ENCODE measurements at places on chromosomes 13 and 19.

DNA sequence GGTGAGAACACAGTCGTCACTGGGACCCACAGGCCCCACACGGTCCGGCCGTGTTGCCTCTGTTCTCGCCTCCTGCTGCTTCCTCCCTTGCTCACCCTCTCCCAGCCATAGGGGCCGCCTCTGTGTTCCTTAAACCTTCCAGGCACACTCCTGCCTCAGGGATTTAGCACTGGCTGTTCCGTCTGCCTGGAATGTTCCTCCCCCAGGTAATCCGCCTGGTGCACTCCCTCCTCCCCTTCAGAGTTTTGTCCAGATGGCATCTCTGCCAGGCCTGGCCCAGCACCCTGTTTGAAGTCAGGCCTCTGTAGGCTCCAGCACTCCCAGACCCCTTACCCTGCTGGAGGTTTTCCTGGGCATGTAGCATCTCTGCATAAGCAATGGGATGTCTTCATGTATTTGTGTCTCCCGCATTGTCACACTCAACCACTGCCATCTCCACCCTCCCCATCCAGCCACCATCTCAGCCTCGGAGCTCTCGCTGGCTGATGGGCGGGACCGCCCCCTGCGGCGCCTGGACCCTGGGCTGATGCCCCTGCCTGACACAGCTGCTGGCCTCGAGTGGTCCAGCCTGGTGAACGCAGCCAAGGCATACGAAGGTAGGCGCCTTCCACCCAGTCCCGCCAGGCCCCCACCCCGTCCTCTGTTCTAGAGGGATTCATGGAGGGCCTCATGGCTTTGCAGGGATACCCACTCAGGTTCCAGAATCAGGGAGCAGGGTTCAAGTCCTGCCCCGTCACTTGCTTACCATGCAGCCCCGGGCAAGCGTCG lies 25.9 kb downstream of the DPF1 start:
- no peak for DNase-seq

DNA sequence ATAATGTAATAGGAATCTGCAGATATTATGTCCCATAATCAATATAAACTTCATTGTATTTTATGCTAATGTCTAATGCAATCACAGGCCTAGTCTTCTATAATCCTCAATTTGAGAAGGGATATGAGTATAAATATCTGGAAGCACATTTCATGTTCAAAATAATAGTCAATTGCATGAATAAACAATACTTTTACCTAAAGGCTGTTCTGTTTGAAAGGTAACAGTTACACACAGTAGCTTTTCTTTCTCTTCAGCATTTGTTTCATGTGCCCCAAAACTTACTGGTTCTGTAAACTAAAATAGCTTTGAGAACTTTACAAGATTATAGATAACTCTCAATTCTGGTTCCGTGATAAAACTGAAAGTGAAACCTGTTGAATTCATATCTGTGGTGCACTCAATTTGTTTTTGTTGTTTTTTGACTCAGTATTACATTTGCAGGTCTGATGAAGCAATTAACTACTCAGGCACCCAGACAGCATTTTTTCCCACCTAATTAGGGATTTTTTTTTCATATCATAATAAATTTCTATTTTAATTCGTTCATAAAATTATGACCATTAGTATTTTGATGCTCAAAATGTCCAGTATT lies 1193.8 kb downstream of the SLITRK1 start:
- DNase-seq, result peak; percentile 69

DNA sequence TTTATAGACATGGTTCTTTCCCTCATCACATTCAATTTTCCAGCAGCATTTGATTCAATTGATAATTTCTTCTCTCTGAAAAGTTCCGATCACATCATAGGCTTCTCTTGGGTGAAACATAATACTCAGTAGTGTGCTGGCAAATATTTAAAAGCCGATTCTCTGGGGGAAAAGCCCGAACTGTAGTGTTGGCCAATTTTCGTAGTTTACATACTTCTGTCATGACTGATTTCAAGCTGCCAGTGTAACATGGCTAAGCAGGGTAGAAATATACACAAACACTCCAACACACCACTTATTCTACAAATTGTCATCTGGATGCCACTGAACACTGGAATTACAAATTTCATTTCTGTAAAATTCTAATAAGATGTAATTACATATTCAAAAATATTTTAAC lies 56.1 kb upstream of the FREM2 start:
- DNase-seq, result no peak

DNA sequence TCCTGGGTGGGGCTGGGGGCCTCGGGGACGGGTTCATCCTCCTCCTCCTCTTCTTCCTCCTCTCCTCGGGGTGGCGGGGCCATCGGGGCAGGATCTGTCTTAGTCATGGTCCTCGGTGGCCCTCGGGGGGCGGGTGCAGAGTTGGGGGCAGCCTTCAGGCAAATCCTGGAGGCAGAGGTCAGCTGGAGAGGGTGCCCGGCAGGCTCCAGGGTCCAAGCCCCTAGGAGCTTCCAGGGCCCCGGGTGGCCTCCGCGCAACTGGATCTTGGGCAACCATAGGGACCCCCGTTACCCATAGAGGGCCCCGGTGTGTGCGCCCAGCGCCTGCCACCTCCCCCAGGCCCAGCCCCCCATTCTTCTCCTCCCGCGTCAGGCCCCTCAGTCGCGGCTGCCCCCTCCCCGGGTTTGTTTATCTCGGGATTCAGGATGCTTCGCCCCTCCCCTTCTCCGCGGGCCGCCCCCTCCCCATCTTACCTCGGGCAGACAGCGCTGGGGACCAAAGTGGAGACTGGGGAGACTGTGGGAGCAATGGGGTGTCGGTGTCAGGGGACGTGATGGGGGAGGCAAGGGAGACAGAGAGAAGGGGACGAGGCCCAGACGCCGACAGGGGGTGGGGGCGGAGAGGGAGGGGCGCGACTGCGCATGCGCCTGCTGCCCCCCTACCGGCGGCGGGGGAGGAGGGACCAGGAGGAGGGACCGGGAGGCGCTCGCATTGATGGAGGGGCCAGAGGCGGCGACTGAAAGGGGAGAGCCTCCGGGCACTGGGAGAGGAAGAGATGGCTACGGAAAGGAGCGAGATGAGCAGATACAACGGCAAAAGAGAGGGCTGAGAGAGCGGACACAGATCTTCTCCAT lies at the start of gene CLIP3:
TSS of gene CLIP3 (minus strand) at position 623 of the 854 bp plus-strand sequence. CDS start at position 107, 516 bp downstream.
- no peak for DNase-seq

DNA sequence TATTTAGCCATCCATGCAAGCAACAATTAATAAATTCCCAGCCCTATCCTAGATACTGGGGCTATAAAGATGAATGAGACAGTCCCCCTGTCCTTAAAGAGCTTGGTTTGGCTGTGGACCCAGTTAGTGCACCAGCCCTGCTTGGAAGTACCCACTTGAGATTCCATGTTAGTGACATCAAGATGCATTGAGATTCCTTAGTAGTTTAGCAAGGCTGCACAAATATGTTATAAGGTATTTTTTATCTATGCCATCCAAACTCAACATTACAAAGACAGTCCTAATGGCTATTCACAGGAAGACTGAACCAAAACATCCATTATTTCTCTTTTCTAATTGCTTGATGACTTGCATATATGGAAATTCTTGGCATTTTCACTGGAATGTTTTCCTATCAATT lies 48.8 kb upstream of the RAP2A start:
- DNase-seq, result no peak

DNA sequence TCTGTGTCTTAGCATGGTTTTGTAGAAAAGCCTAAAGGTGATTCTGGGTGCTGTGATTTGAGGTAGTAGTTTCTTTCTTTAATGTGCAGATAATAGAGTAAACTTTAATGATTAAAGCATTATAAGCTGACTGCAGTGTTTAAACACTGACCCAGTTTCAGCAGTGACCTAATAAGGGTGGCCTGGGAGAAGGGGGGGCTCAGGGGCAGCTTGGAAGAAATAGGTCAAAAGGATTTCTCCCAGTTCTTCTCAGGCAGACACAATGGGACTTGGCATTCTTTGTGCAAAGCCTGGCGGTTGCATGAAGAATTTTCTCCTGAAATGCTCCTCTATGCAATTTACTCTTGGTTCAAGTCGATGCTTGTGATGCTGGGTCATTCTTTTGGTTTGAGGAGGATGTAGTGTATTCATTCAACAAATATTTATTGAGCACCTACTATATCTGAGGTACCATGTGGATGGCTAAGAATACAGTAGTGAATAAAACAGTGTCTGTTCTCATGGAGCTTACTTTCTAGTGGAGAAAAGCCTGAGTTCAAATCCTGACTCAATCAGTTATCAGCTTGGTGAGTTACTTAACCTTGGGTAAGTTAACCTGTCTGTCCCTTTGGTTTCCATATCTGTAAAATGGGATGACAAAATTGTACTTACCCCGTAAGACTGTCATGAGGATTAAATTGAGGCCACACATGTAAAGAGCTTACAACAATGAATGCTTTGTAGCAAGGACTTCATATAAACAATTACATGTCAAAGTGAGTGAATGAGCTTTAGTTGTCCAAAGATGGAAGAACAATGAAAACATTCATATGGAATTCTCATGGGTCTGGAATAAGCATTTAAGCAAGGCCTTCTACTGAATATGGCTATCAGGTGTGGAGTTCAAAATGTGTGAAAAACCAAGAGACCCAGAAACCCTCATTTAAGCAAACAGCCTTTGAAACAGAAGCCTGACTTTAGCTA lies 210.2 kb downstream of the KCNRG start:
- DNase-seq, result no peak

GRCh38 chr19:33052352-33052972 lies 12.2 kb downstream of the RHPN2 start:
- DNase-seq, result no peak

DNA sequence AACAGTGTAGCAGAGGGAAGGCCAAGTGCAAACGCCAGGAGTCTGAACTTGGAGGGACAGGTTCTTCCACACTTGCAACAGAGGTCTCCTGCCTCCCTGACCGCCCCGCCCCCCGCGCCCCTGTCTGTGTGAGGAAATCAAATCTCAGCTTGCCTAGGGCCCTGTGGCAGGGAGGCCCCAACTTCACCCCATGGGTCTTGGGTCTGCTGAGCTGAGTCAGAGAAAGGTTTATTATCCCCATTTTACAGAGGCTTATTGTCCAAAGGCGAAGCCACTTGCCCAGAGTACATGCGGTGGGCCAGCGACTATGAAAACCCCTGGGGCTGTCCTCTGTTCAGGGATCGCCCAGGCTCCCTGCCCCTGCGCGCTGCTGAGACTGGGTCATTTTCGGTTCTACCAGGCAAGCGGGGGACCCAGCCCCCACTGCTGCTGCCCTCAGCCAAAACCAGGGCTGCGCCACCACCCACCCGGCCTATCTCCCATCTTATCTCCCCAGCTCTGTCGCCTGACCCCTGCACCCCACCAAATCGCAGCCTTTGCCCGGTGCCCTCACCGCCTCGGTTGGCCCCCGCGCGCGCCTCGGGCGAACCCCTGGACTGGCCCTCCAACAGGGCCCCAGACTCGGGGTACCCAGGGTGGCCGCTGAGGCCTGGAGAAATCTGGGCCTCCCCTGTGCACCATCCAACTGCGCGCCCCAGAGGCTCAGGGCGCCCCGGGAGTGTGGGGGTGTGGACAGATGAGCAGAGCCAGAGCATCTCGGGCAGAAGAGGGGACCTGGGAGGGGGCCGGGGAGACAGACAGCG lies 850 bp upstream of the CERS4 start:
- no peak for DNase-seq

DNA sequence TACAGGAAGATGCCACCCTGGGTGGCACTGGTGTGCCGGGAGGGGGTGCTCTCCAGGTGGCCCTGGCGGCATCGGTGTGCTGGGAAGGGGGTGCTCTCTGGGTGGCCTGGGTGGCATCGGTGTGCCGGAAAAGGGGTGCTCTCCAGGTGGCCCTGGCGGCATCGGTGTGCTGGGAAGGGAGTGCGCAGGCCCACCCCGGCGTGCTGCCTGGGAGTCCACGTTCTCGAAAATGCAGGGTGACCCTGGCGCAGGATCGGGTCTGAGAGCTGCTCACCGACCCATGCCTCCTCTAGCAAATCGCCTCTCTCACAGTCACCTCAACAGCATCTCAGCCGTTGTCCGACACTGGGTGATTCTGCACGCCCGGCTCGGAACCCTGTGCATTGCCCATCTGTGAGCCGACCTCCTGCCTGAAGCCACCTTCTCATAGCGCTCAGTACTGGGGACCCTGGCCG lies 36.4 kb downstream of the RASA3 start:
- DNase-seq, result no peak

- no peak for DNase-seq
Observed at GRCh38 chr13:19836472-19836871, 27.0 kb downstream of the ZMYM5 start.

GRCh38 chr13:110157718-110158117 lies 149.2 kb downstream of the COL4A1 start:
- no peak for DNase-seq

DNA sequence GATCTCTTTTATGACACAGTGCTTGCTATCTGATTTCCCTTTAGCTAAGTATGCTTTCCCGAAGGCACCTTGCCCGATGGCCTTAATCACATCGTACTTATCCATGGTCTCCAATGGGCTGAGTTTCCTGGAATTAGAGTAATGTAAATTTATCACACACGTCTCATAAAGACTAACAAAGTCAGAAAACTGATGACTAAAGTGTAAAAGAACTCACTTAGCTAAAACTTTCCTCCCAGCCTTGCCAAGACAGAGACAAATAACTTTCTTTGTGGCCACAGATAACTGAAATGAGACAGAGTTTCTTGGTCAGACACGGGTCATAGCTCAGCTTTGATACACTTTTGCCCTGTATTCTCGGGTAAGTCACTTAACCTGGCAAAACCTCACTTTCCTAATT lies 1.5 kb downstream of the NEK5 start:
- peak; percentile 45 for DNase-seq

- peak; percentile 13 for DNase-seq
Observed at GRCh38 chr13:74090397-74090796, 43.8 kb downstream of the KLF12 start.

- peak; percentile 94 for DNase-seq
Observed at GRCh38 chr19:342801-343421, 1.7 kb downstream of the MIER2 start.

DNA sequence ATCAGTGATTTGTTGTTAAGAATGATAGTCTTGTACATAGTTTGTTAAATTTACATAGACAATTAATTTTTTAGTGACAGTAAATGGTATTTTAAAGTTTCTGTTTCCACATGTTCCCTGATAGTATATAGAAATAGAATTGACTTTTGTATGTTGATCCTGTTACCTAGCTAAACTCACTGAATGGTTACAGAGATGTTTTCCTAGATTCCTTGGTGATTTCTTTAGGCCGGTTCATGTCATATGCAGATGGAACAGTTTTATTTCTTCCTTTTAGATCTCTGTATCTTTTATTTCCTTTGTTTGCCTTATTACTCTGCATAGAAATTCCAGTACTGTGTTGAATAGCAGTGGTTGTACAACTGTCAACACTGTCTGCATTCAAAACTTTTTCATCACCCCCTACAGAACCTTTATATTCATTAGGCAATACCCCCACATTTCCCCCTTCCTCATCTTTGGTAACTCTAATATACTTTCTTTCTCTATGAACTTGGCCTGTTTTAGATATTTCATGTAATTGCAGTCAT lies 86.3 kb downstream of the NBEA start:
- no peak for DNase-seq

DNA sequence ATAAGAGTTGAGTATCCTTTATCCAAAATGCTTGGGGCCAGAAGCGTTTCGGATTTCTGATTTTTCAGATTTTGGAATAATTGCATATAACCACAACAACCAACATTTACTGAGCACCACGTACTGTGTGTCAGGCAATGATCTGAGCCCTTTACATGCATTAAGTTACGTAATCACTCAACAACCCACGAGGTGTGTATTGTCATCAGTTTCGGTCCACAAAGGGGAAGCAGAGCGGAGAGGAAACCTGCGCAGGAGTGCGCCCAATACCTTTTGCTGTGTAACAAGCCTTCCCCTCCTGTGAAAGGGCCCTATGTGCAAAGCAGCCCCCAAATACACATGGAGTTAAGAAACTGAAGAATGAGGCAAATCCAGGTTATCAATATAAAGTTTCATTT lies 20.7 kb upstream of the NLRP12 start:
- DNase-seq, result no peak

- DNase-seq, result no peak
Observed at GRCh38 chr13:106384516-106384915, 150.9 kb downstream of the EFNB2 start.
